ENCODE measurements at places on chromosomes 7 and 10. TPM values are rescaled to one million over a fixed set of nuclear protein-coding genes. Genes with fewer than 3 reads are reported as not detected.

DNA sequence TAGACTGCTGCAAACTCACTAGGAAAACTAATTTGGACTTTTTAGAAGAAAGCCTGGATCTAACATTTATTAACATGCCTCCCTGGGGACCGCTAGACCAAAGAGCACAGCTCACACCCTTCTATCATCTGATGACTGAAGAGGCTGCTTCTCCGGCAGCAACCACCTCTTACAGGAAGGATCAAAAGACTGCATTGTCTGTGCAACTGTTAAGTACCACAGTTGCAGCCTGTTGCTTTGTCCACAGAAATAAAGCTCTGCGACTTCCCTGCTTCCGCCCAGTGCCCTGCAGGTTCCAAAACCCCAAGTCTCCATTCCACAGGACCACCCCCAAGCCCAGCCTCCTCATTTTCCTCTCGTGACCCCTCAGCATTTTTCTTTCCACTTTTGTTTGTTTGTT is 14.0 kb upstream of the PODXL start:
- H3K27ac ChIP-seq: no peak overlapping the region
- peaks cover 8% of the 10 kb centered on the region for H3K4me1 ChIP-seq
- H3K36me3 ChIP-seq: no peaks in the 10 kb centered on the region
- H3K27me3 ChIP-seq: no peaks in the 10 kb centered on the region
- H3K4me3 ChIP-seq: no peak overlapping the region

- no peaks in the 10 kb centered on the region for H3K36me3 ChIP-seq
- no peaks in the 10 kb centered on the region for H3K27me3 ChIP-seq
- no peaks in the 10 kb centered on the region for H3K4me1 ChIP-seq
Measured at GRCh38 chr10:23516530-23516929, 77.7 kb downstream of the OTUD1 start.

DNA sequence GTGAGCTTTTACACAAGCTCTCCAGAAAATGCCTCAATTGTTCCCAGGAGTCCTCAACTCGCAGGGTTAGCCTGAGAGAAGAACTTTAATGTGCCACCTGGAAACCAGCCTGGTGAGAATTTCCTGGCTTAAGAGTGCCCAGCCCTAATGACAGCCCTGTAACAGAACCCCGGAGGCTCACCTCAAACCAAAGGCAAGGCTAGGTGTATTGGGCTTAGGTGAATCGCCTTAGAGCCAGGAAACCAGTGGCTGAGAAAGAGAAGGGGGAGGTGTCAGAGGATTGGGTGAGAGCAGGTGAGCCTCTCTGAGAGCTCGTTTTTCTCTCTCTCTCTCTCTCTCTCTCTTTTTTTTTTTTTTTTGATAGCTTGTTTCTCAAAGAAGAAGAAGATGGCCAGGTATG is 7.3 kb downstream of the OCM2 start:
- no peak for DNase-seq
- H3K36me3 ChIP-seq: no peaks in the 10 kb centered on the region
- no peak overlapping the region for H3K27ac ChIP-seq
- no peaks in the 10 kb centered on the region for H3K4me1 ChIP-seq

GRCh38 chr7:50684011-50684712 is 98.5 kb downstream of the GRB10 start:
- no peaks in the 10 kb centered on the region for H3K27me3 ChIP-seq
- peak; percentile 51 for DNase-seq
- H3K4me3 ChIP-seq: no peak overlapping the region
- H3K36me3 ChIP-seq: peaks cover 3% of the 10 kb centered on the region

VCL gene
- 99.2 TPM for total RNA-seq

LIPJ gene
- 0.13 TPM for total RNA-seq

DNA sequence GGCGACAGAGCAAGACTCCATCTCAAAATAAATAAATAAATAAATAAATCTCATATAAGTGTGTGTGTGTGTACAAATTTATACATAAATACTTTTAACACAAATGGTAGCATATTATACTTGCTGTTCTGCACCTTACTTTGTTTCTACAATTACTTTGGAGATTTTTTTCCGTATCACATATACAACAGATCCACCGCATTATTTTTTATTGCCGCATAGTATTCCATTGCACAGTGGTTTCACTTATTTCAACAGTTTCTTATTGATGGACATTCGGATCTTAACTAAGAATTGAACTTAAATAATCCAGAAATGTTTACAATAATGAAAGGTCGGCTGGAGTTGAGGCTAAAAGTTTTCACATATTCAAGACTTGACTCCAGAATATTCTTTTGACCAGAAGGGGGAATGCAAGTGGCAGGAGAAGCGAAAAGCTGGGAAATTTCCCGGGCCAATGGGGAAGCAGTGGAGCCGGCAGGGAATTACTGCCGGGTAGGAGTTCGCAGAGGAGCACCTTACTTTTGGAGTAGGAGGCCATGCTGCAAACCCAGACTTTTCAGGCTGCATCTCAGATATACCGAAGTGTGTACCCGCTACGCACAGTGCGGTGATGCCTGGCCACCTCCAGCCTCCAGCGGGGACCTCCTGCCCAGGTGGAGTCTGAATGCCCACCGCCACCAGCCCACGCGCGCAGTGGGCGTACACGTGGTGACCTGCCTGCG is 415 bp upstream of the CNNM1 start:
- H3K4me3 ChIP-seq: peak overlapping the region; percentile 22
- H3K36me3 ChIP-seq: no peaks in the 10 kb centered on the region
- peaks cover 45% of the 10 kb centered on the region for H3K27me3 ChIP-seq
- no peak for DNase-seq
- no peak overlapping the region for H3K27ac ChIP-seq
- peaks cover 7% of the 10 kb centered on the region for H3K4me1 ChIP-seq

All from muscle of leg (tissue), 16 donors.